ENCODE measurements at places on chromosomes 13 and 19. TPM values are rescaled to one million over a fixed set of nuclear protein-coding genes. Genes with fewer than 3 reads are reported as not detected.

The TEAD2 gene
- total RNA-seq, result 31.9 TPM

The CYP4F11 gene
- total RNA-seq, result 17.9 TPM

- no peak for DNase-seq
Observed at GRCh38 chr13:96460609-96461008, 370.7 kb downstream of the HS6ST3 start.

- no peak for DNase-seq
Observed at GRCh38 chr19:2113439-2114211, 16.9 kb downstream of the IZUMO4 start.

- DNase-seq, result no peak
Observed at GRCh38 chr13:108968566-108968965, 339.2 kb downstream of the MYO16 start.

GRCh38 chr19:28402701-28403290 lies 810.2 kb downstream of the UQCRFS1 start:
- no peak for DNase-seq

- DNase-seq, result no peak
Observed at GRCh38 chr19:46710687-46711086, 6.2 kb downstream of the PRKD2 start.

Measured in HCT116 (cell line).